Sciatic nerve (tissue), 2 donors: ENCODE measurements at places on chromosomes 6 and 20. TPM values are rescaled to one million over a fixed set of nuclear protein-coding genes. Genes with fewer than 3 reads are reported as not detected.

GSTA1 gene
- 0.49 TPM for total RNA-seq

DNA sequence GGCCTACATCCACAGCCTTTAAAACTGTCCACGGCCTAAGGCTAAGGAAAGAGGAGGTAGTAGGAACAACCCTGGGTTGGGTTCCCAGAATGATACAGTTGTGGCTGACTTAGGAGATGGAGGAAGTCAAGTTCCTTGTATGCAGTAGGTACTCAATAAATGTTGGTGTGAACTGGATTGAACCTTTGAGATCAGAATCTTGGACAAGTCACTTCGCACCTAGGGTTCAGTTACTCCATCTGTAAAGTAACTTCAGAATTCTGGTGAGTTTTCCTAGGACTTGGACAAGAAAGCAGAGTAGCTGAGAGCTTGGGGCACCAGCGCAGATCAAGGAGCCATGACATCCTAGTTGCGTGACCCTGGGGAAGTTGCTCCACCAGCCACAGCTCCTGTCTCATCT, 9.1 kb downstream of the XKR7 start:
- DNase-seq: no peak

GRCh38 chr6:95686895-95687294, 109.6 kb downstream of the MANEA start:
- DNase-seq: no peak

DNA sequence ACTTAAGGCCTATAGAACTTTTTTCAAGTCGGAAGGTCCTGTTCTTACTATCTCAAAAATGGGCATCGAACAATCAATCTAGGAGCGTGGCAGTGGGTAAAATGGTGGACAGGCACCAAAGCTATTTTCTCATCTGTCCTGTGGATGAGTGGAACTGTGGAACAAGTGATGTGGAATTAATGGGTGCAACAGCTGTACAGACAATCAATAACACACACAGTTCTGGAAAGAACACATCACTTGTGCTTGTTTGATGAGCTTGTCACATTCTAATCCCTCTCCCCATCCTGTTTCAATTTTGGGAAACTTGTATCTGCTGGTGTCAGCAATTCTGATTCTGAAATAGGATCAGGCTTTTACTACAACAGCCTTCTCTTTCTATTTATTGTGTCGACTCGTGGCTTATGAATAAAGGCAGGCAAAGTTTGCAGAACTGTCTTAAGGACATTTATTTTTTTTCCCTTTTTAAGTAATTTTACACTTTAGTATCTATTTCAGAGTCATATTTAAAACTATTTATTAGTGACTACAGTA, 11.5 kb downstream of the RBM24 start:
- DNase-seq: no peak

DNA sequence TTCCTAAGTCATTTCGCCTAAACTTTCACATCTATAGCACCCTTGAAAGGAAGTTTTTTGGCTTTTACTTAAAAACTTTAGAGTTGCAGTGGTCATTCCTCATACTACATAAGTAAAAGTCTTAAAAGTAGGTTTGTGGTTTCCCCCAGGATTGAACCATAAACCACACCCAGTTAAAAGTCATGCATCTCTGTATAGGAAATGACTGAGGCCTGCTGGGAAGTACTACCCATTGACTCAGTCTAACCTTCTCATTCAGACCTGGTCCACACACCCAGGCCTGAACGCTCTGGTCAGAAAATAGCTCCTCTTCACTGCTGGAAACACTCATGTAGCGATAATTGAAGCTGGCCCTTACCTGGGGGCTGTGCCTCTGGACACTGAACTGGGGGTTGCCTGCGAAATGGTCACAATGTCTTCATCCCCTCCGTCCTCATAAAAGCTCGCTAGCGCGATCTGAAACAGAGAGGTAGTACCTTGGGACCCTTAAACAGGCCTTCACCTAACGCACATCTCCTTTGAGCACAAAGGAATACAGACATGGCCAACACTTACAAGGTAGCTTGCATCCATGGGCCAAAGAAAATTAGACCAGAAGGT, 2.6 kb downstream of the NSFL1C start:
- no peak for DNase-seq

DNA sequence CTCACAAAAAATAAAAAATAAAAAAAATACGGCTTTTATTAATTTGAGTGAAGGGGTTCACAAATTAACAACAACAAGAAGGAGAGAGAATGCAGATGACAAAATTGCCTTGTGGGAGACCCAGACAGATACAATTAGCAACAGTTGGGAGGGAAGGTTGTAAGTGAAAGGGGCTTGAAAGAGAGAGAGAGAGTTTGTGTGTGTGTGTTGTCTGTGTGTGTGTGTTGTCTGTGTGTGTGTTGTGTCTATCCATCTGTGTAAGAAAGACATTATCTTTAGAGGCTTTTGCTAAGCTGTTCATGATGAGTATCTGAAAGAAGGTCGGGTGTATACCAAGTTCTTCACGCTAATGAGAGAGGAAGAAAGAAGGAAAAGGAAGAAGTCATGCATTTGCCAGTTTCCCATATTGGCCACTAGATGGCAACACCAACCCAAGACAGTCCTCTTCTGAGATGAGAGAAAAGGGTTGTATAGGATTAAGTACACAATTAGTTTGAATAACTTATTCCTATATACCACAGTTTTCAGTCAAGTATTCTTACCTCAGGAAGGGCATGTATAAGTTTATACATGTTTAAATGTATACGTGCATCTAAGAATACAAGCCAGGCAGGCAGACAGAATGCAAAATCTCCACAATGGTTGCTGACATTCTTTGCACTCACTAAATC, 63.7 kb upstream of the CD2AP start:
- no peak for DNase-seq

TGM3 gene
- not detected for total RNA-seq

DNA sequence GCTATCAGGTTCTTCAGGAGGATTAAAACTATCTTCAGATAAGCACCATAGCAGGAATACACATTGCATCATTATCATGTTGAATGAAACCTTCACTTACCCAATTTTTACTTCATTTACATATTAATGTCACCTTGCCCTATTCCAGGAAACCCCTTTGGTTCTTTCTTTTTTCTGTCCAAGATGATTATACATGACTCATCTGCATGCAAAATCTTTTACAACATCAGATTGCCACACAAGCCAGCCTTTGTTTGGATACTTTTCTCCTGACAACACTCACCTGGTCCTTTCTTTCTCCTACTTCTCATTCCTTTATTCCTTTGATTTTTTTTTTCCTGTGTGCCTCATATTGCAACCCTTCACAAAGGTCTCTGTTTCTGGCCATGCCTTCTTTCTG, 200.5 kb upstream of the POU3F2 start:
- DNase-seq: no peak

DNA sequence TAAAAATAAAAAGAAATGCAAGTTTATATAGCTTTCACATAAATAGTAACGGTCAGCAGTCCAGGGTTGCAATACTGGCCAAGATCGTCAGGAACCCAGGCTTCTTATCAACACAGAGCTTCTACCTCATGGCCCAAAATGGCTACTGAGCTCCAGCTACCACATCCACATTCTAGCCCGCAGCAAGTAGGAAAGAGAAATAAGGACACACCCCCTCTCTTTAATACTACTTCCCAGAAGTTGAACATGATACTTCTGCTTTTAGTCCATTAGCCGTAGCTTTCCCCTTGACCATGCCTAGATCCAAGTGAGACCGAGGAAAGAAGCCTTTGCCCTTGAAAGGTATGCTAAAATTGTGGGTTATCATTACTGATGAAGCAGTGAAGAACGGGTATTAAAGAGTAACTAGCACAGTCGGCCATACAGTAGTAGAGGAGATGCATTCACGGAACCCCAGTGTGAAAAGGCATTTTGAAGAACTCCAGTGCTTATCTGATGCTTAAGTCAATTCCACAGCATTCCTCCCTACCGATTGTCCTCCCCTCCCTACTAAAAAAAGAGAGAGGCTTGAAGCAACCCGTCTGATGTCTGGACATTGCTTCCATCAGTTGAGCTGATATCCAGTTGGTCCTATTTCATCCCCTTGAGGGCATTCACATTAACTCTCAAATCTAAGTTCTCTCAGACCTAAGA, 226.9 kb upstream of the RREB1 start:
- no peak for DNase-seq

DNA sequence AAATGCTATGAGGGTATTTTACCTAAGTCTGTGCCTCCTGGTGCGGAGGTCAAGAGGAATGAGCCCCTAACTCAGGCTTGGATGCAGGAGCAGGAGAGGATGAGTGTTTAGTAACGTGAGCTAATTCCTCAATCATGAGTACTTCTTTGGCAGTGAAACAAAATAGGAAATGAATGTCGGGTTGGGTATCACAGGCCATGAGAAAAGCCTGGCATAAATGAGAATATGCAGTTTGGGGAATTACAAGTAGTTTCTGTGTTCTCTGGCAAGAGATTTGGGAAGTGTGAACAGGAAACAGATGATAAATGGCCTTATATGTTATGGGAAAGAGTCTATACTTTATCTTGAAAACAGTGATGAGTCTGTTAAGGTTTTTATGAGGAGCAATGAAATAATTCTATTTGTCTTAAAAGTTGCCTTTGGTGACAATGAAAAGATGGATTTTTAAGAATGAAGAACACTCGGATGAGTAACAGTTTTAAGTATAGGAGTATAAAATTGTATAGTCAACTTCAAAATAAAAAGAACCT, 59.0 kb upstream of the RNF146 start:
- no peak for DNase-seq

- no peak for DNase-seq
Observed at GRCh38 chr20:63443606-63444395, 28.7 kb downstream of the KCNQ2 start.

GRCh38 chr20:25083141-25083772, 1.3 kb upstream of the VSX1 start:
- DNase-seq: peak; percentile 45

DNA sequence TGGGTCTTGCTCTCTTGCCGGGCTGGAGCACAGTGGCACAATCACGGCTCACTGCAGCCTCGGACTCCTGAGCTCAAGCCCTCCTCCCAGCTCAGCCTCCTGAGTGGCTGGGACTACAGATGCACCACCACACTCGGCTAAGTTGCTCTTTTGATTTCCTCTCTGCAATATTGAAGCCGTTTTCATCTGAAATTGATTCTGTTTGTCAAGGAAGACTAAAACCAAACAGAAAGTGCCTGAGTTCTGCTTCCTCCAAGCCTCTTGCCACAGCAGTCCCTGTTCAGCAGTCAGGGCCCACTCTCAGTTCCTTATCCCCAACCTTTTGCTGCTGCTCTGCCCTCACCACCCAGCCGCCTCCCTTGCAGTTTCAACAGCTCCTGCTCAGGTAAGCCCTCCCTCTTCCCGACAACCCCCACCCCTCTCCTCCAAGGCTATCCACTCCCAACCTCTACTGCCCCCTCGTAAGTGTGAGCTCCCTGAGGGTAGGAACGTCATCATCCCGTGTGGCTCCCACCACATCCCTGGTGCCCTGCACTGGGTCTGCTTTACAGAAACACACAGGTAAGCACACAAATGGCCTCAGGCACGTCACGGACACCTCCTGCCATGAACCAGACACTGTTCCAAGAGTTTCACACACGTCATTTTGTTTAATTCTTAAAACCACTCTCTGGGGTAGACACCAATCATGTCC, 70.7 kb upstream of the TAB2 start:
- no peak for DNase-seq

- DNase-seq: no peak
Observed at GRCh38 chr6:158665332-158665731, 15.5 kb downstream of the SYTL3 start.

- DNase-seq: no peak
Observed at GRCh38 chr20:17967521-17968365, 851 bp downstream of the SNX5 start.

GRCh38 chr20:38726804-38727606, 2.7 kb downstream of the SLC32A1 start:
- no peak for DNase-seq

RIMS1 gene
- total RNA-seq: 3.4 TPM

KCNK16 gene
- not detected for total RNA-seq

- DNase-seq: no peak
Observed at GRCh38 chr6:39137245-39137644, 22.3 kb upstream of the SAYSD1 start.

GRCh38 chr6:33208091-33208967, at the start of gene RING1:
RING1 (plus strand) TSS chr6:33208500; CDS start chr6:33208823, 323 bp downstream.
- DNase-seq: peak; percentile 94

ADISSP gene
- 25.7 TPM for total RNA-seq

GRCh38 chr6:136351518-136352110, 62.0 kb upstream of the BCLAF1 start:
- DNase-seq: no peak

DNA sequence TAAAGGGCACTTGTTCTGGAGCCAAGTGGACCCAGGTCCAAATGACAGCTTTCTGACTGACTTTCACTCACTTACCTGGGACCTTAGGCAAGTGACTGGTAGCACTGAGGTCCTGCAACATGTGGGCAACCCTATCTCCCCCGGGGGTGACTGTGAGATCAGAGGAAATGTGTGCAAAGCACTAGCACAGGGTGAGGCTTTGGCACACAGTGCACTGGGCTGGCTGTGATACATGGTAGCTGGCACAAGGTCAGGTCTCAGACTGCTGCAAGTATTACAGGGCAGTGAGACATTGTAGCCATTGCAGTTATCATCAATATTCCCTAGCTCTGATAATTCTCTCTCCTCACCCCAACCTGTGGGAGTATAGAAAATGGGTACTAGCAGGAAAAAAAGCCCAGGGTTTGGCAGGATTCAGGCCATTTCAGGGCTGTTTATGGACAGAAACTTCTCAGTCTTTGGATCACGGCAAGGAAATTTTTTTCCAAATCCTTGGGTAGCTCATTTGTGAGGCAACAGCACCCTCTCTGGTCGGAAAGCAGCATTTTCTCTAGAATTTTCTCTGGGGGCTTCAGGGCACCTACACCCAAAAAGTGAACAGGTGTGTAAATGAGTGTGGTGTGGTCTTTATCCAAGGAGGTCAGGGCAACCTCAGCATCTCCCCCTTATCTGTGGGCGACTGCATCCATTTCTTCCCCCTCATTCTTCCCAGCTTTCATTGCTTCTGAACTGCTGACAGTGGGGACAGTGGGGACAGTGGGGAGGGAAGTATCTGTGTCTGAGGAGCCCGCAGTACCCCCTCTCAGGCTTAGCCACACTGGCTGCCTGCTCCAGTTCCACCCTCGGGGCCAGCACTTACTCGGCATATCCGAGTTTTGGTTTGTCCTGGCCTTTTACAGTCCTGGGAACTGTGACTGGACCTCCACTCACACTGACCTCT, 148.7 kb upstream of the PHACTR3 start:
- no peak for DNase-seq

GRCh38 chr6:37536491-37537190, 36.9 kb upstream of the CCDC167 start:
- DNase-seq: no peak
